ENCODE measurements at places on chromosomes 2 and 18.

- DNase-seq = no peak
Measured at GRCh38 chr18:58302811-58303210, 258.8 kb downstream of the NEDD4L start.

DNA sequence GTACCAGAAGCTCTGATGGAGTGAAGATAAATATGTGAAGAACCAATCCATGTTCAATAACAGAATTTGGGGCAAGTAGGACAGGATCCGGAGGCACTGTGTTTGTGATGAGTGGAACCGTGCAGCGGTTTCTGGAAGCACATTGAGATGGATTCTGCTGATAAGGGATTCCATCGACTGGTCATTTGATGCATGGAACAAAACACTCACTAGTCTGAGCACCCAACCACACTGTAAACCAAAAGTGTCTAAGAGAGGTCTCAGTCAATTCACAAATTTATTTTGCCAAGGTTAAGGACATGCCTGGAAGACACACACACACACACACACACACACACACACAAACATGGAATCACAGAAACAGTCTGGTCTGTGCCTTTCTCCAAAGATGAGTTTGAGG is 459.5 kb downstream of the FBXO15 start:
- DNase-seq = no peak

- no peak for DNase-seq
Measured at GRCh38 chr2:16691261-16691660, 25.6 kb upstream of the CYRIA start.

DNA sequence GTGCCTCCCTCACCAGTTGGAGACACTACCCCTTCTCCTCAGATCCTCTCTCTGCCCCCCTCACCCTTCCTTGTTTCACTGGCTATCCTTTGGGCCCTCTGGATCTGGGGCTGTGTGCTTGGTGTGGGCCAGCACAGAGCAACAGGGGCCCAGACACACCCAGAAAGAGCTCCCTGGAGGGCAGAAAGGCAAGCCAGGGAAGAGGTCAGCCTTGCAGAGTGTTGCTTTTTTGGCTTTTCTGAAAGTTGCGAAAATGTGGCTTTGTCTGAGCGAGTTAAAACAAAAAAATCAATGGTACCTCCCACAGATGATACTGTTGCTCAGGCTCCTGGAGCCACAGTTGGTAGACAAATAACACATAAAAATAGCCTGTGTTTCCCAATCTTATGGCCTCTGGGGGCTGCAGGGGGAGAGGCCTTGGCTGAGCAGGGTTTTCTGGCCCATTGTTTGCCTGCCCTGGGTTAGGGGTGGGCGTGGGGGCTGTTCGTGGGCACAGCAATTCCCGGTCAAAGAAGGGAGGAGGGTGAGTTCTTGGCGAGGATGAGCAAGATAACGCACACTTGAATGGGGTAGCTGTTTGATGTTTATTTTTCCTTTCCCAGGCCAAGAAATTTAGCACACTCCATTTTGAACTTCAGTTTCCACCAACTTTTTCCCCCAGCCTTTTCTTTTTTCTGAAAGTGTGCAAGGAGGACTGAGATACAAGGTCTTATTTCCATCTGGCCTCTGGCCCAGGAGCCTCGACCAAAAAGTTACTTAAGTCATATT is 167.0 kb upstream of the HAAO start:
- no peak for DNase-seq

GRCh38 chr2:231429901-231430300 is 34.4 kb downstream of the NCL start:
- DNase-seq = no peak

DNA sequence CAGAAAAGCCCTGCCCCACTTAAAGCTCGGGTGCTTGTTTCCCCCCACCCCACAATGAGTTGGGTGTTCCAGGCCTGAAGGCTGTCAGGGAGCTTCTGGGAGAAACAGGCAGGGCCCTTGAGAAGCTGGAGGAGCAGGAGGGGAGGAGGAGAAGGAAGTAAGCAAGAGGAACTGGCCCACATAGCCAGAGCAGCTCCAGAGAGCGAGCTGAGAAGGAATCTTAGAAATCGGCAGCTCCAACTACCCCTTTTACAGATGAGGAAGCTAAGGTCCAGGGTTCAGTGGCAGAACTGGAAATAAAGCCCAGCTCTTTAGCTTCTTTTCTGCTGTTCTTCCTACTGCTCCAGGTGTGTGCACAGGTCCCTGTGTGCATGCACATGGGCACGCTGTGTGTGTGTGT is 12.7 kb upstream of the KCNK3 start:
- DNase-seq = no peak

- DNase-seq = no peak
Measured at GRCh38 chr18:72866442-72866900, 1.3 kb downstream of the NETO1 start.

GRCh38 chr2:143787674-143788073 is 658.5 kb downstream of the ARHGAP15 start:
- no peak for DNase-seq

DNA sequence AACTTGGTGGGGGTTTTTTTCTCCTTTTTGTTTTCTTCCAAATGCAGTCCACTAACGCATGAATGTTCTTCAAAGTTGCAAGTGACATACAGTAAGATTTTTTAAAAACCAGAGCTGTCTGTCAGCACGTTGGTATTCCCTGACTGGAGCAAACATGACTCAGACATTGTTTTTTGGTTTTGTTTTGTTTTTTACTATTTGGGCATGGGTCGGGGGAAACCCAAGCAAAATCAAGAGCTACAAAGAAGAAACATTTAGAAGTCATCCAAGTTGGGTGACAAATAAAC is 726 bp upstream of the CCDC88A start:
- no peak for DNase-seq

DNA sequence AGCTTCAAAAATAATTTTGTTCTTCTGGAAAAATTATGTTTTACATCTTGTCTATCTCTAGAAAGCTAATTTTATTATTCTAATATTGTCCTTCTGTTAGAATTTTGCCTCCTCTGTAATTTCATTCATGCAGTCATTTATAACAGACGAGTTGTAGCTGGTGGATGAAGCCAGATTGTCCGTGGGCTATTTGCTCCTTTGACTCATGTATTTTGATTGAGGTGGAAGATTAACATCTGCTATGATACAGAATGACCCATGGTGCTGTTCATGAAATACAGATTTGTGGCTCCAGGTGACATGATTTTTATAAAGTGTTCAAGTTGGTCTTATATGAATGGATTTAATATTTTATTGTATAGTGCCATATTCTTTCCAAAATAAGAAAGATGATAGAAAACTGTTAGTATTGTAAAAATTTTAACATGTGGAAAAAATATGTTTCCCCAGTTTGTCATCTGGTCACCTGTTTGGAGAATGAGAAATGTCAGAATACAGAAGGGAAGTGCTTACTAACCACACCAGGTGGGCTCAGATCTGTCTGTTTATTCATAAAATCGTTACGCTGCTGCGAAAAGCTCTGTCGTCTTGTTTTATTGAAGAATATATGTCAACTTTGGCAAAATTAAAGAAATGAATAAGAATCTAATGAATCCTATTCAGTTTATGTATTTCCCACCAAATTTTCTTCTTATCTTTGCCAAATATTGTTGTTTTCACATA is 20.4 kb upstream of the L3MBTL4 start:
- DNase-seq = no peak

- no peak for DNase-seq
Measured at GRCh38 chr2:70702711-70703395, 65.1 kb downstream of the ADD2 start.

GRCh38 chr18:44917216-44918141 is 236.8 kb downstream of the SETBP1 start:
- no peak for DNase-seq

GRCh38 chr2:144632809-144633208 is 112.9 kb upstream of the ZEB2 start:
- DNase-seq = no peak

GRCh38 chr2:231602859-231603467 is 10.3 kb downstream of the TEX44 start:
- no peak for DNase-seq

GRCh38 chr18:28855524-28855923 is 678.6 kb upstream of the CDH2 start:
- no peak for DNase-seq

DNA sequence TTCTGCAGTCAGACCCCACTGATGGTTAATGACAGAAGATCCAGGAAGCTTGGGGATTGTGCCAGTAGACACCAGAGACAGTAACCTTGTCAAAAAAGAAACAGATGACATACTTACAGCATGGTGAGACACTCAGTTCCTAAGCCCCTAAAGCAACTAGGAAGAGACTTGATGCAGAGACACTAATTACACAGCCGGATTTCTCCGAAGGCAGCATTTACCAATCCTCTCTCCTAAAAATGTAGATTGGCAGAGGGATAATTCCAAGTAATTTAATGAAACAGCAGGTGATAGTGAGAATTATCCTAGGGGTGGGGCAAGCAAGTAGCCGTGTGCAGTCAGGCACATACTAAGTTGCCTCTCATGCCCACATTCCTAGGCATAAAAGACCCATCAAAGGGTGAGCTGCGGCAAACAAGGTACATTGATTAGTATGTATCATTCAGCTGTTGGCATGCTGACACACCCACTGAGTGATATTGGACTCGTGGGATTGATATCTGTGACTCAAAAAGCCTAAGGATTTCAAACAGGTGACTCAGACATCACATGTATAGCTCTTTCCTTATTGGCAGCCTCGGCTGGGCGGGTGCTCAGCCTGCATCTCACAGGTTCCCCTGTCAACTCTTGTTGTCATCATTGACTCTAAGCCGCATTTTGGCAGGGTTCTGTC is 296.7 kb upstream of the ATP5MC3 start:
- no peak for DNase-seq

GRCh38 chr2:211329882-211330281 is 773.5 kb downstream of the CPS1 start:
- no peak for DNase-seq

GRCh38 chr2:148968776-148969319 is 69.7 kb upstream of the LYPD6B start:
- DNase-seq = no peak

- no peak for DNase-seq
Measured at GRCh38 chr2:72035518-72036172, 112.0 kb downstream of the CYP26B1 start.

DNA sequence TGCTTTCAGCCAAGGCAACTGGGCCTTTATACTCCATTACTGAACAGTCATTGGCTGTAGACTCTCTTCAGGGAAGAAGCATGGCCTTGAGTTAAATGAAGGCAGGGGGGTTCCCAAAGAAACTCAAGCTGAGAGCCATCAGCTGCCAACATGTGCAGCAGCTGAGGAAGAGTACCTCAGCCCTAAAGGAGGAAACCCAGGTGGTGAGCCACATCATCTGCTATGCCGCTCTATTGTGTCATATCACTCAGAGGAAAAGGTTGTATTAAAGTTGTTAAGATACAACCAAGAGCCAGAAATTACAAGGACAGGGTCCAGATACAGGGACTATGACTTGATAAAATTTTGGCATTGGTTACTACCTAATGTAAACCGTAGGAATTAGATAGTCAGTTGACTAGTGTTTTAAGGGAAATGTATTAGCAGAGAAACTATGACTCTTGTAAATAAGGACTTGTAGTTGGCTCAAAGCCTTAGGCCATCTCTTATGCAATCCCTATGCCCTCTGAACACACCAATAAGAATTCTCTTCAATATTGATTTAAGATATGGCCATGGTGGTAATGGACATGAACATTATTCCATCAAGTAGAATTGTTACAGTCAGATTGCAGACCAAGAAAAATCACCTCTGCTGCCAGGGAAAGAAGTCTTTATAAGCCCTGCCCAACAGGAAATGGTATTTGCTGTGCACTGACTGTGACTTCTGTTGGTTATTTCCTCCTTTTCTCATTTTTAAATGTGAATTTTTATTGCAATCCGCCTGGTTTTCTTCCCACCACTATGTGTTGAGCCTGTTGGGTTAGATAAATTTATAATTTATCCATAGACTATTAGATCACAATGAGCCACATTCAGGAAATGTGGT is 9.2 kb upstream of the LRPPRC start:
- DNase-seq = no peak

DNA sequence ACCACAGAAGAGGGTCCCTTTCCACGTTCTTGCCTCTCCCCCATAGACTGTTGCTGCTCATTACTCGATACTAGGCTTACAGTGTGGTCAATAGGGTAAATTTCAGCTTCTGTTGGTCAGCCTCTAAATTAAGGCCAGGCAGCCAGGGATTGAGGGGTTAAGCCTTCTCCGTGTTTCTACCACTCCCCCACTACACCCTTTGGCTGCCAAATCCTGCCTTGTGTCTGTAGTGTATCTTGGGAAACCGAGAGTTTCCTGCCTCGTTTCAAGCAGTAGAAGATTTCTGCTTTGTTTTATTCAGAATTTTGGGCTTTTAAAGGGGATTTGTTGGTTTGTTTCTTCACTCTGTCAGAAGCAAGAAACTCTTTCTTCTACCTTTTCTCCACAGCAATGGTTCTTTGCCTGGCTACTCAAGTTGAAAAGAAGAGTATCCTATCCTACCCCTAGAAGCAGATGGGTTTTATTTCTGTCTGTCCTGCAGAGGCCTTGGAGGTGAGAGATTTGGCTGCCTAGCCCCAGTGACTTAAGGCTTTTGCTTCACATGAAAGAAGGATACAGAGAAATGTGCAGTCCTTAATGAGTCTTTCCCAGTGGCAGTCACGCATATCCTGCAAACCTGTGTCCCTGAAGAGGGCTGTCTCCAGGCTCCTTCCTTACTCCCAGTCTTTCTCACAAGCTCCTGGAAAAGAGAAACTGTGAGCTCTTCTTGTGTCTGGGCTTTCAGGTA is 261.5 kb upstream of the TANK start:
- no peak for DNase-seq

GRCh38 chr2:202452744-202453143 is 76.6 kb downstream of the BMPR2 start:
- no peak for DNase-seq

DNA sequence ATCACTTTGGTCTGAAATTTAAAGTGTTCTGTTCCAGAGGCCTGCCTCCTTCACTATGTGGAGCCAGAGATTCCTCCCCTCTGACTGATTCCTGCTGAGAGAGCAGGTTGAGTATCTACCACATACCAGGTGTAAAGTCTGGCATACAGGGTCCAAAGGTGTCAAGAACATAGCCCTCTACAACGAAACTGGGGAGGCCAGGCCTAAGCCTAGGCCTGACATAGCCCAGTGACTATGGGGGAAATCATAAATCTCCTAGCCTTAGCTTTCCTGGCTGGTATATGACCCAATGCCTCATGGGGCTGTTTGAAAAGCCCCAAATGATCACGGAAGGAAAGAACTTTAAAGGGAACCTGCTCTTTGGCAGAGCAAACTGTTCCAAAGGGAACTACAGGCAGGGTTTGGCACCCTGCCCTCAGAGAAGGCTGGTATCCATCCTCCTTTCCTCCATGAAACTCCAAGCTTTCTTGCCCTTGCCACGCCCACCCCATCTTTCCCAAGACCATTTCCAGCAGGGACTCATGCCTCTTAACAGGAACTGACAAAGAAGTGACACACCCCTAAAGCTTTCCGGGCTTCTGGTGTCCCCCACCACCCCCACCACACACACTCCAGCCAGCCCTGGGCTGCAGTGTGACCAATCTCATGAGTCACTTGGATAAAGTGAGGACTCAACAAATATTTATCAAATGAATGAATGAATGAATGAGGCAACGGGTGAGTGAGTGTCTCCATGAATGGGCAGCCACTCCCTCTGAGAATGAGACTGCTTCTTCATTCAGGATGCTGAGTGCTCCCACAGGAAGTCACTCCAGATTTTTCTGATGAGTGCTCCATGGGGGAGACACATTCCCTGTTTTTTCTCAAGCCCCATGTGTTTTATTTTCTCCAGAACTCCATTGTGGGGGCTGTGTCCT is 114.5 kb upstream of the STPG4 start:
- peak; percentile 63 for DNase-seq

GRCh38 chr2:174248998-174249592 is 763 bp upstream of the OLA1 start:
- no peak for DNase-seq

- DNase-seq = no peak
Measured at GRCh38 chr2:99776906-99777646, 287.3 kb upstream of the REV1 start.

GRCh38 chr2:65345631-65346030 is 86.8 kb downstream of the SPRED2 start:
- DNase-seq = no peak

All from glomerular endothelial cell (primary cell).